NCI-H524 (cell line): ENCODE measurements at places on chromosomes 11 and 22.

GRCh38 chr22:29215012-29215860 is 9.5 kb downstream of the EMID1 start:
- no peak for DNase-seq

DNA sequence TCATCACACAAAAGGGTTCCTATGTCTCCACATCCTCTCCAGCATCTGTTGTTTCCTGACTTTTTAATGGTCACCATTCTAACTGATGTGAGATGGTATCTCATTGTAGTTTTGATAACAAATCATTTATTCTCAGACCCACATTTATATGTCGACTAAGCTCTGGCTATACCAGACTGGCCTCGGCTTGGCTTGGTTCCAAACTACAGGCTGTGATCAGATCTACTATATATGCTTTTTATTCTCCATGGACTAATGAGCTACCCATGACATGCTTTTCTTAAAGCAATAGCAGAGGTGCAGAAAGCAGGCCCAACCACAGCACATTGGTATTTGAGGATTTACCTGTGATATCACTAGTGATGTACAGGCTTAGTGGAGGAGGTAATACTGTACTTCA is 139.8 kb upstream of the PGR start:
- no peak for DNase-seq

- DNase-seq = peak; percentile 94
Measured at GRCh38 chr22:23219822-23220484, 39.6 kb downstream of the BCR start.

- no peak for DNase-seq
Measured at GRCh38 chr11:14702760-14703159, 59.2 kb downstream of the PDE3B start.

GRCh38 chr11:2189938-2190656 is 18.5 kb upstream of the TH start:
- DNase-seq = no peak

GRCh38 chr11:5257296-5257695 is 2.7 kb upstream of the HBG2 start:
- DNase-seq = no peak

DNA sequence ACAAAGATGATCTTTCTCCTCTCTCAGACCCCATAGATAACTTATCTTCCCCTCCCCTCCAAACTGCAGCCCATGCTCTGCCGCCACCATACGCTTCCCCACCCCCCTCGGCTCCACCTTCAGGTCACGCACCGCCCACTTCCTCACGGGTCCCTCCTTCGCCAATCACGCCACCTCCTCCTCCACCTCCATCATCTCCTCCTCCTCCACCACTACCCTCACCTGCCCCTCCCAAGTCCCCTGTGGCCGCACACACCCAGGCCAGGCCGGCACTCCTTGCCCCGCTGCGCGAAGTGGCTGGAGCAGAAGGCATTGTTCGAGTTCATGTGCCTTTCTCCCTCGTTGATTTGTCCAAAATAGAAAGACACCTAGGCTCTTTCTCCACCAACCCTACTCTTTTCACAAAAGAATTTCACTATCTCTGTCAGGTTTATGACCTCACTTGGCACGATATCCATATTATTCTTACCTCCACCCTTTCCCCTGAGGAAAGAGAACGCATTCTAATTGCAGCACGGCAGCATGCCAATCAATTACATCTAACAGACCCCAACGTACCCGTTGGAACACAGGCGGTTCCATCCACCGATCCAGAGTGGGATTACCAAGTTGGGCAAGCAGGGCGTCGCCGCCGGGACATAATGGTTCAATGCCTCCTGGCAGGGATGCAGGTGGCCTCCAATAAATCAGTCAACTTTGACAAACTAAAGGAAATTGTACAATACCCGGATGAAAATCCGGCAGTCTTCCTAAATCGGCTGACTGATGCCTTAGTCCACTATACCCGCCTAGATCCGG is 12.3 kb upstream of the OR56A3 start:
- DNase-seq = no peak

DNA sequence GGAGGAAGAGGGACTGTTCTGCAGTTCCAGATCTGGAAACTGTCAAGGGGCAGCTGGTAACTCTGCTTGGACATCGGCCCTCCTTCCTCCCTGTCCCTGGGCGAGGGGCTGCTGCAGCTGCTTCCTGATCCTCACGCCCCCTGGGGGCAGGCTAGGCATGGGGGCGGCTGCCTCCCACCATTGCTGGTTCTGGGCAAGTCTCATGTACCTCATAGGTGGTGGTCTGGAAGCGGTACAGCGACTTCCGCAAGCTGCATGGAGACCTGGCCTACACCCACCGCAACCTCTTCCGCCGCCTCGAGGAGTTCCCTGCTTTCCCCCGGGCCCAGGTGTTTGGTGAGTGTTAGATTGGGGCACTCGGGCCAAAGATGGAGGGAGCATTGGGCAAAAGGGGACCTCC is 5.0 kb downstream of the SNX15 start:
- no peak for DNase-seq

- DNase-seq = no peak
Measured at GRCh38 chr11:61928606-61929005, 11.2 kb upstream of the RAB3IL1 start.

GRCh38 chr22:24592058-24592850 is 619 bp downstream of the LRRC75B start:
- DNase-seq = no peak

DNA sequence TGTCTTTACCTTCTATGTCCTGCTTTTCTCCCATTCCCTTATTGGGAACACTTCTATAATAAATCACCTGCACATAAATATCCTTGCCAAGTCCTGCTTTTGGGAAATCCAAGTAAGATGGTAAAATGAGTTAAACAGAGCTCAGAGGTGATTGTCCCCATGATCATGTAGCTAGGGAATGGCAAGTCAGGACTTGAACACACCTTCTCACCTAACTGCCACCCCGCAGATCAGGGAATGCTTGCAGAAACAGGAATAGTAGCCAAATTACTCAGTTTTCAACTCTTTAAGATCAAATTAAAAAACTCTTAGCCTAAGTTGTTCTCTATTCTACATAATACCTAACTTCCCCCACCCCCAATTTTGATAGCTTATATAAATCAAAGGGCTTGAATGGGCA is 16.0 kb downstream of the OOSP3 start:
- no peak for DNase-seq

DNA sequence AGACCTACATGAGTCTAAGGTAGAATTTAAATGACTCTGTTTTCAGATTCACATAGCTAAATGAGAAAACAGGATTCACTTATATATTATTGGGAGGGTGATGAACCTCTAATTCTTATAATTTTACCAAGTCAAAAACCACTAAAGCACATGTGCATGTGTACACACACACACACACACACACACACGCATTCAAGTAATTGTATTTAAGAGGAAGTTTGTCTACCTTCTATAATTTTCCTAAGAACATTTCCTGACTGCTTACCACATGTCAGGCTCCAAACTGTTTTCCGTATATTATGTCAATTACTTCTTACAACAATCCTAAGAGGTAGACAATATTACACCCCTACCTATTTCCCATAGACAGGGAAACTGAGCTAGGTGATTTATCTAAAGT is 6.7 kb downstream of the RNF141 start:
- no peak for DNase-seq

GRCh38 chr11:65505466-65506289 is 6.8 kb downstream of the MALAT1 start:
- no peak for DNase-seq

DNA sequence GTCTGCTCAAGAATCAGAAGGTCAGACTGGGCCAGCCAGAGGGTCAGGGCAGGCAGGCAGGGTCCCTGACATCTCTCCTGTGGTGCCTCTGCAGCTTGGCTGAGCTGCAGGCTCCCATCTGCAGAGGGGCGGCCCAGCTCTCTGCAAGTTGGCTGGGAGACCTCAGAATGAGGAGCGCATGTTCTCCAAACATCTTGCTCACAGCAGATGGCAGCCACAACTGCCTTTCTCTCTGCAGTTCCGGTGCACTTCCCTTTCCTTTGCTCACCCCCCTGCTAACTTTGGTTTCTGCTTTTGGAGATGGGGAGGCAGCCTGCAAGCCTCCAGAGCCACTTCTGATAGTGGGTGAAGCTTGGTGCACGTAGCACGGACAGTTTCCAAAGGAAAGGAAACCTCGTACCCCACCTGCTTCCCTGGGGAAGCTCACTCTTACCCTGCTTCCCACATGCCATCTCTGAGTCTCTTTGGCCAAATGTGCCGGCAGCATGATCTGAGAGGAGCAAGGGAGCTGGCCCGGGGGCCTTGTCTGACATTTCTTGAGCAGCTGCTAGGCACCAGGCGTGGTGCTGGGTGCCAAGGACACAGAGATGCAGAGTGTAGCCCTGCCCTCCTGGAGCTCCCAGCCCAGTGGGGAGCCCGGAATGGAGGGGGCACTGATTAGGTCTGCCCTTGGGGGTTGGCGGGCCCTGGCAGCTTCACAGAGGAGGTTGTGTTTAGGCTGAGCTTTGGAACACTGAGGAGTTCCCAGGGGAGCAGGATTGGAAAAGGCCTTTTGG is 18.2 kb downstream of the DAGLA start:
- peak; percentile 11 for DNase-seq

GRCh38 chr22:27578937-27579617 is 222.5 kb downstream of the MN1 start:
- DNase-seq = no peak

GRCh38 chr11:7638710-7639642 is 34.3 kb downstream of the CYB5R2 start:
- no peak for DNase-seq

- peak; percentile 89 for DNase-seq
Measured at GRCh38 chr22:20238536-20238900, 29.6 kb downstream of the RTN4R start.

DNA sequence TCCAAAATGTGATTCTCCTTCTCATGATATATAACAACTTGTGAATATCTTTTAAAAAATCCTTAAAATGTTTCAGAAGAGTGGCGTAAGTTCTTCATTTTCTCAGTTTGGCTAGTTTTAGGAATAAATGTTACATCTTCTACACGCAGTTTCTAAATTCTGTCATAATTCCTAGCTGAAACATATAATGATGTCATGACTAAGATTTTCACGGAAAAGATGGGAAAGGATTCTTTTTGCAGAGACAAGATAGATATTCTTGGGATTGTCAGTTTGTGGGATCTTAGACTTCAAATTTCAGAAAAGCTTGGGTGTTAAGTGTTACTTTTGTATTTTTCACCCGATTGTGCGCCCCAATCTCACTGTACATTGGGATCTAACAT is 1.7 kb downstream of the EED start:
- no peak for DNase-seq

DNA sequence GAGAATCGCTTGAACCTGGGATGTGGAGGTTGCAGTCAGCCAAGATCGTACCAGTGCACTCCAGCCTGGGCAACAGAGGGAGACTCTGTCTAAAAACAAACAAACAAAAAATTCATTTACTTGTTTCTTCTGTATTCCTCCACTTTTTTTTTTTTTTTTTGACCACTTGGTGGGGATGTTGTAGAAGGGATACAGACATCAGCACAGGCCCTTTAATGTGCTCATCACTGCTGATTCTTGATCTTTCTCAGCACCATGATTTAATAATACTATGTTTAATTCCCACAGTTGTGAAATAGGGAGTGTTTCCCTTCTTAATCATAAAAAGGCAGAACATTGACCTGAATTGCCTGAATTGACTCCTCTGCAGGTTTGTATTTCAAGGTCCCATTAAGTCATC is 4.5 kb downstream of the TTC9C start:
- DNase-seq = no peak

DNA sequence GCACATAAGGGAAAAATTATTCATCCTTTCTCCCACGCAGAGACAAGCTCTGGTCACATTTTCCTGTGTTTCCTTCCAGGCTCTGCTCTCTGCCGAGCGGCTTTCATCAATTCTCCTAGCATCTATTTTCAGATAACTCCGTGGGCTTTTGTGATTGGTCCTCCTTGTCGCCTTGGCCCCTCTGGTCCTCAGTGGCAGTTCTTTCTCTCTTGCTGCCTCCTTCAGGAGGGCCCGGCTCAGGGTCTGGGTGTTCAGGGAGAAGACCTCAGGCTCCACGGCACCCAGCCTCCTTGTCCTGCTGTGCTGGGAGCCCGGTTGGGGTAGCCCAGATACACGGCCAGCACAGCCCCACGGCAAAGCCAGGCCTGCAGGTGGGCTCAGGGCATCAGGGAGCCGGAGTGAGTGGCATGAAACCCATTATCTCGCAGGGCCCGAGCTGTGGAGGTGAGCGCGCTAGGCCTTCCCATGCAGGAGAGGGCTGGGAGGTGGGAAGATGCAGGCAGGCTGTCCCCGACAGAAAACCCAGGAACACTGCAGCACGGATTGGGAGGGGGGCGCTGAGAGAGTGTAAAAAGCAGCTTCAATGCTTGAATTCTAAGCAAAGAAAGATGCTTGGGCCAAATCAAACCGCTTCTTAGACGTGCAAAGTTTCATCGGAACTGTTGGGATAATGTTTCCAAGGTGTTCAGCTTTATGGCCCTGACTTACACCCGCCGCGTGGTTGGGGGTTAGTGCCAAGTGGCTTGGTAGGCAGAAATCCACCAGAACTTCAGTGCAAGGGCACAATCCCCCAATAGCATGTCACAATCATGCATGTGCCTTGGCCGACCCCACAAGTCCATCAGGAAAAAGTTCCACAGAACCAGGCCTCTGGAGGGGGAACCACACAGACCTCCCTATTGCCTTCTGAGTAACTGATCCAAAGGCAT is 81.9 kb upstream of the WNT7B start:
- DNase-seq = peak; percentile 65

GRCh38 chr11:33616552-33616951 is 84.1 kb downstream of the C11orf91 start:
- DNase-seq = no peak

DNA sequence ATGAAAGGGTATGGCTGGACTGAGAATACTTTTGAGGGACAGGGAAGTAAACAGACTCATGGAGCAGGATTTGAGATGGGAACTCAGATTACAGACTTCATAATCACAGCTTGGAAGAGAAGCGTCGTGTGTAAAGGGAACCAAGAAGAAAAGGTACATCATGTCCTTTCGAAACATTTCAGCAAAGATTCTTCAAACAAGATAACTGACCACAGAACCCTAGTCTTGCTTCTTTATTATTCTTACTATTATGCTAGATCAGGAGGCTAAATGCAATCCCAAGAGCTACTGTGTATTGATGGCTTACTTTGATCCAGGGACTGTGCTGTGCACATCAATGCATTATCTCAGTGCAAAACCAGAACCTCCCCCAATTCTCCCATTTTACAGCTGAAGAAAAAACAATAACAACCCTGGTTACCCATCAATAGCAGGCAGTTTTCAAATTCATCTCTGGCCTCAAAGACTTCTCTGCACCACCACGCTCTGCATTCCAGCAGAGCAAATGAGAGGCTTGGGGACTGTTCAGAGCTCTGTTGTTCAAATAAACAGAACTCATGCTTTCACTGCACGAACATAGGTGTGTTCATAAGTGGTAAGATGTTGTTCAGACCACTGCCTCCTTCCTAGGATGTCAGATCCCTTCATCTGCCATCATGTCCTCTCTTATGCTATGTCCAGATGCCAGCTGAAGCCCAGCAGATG is 104.8 kb upstream of the NAV2 start:
- DNase-seq = no peak
